Right ventricle myocardium superior (tissue), 1 donor: ENCODE measurements at places on chromosomes 5 and 9. TPM values are rescaled to one million over a fixed set of nuclear protein-coding genes. Genes with fewer than 3 reads are reported as not detected.
A peak's percentile ranks its signal among the peaks of the same experiment; 100 is the strongest.

C5orf15 gene
- 34.8 TPM for total RNA-seq

DNA sequence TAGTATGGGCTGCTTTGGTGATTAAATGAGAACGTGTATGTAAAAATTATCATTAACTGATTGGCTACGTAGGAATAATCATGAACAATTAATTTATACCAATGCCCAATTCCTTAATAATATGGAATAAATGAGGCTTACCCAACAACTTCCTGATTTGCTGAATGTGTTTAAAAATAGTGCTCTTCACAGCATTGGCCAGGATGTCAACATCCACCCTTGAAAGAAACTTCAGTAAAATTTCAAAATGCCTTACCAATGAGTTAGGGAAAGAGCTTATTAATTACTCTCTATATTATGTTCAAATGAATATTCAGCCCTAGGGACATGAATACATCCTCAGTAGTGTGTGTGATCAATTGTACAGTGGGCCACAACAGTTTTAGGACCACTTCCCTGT lies 401.4 kb downstream of the PSAT1 start:
- DNase-seq = no peak

DNA sequence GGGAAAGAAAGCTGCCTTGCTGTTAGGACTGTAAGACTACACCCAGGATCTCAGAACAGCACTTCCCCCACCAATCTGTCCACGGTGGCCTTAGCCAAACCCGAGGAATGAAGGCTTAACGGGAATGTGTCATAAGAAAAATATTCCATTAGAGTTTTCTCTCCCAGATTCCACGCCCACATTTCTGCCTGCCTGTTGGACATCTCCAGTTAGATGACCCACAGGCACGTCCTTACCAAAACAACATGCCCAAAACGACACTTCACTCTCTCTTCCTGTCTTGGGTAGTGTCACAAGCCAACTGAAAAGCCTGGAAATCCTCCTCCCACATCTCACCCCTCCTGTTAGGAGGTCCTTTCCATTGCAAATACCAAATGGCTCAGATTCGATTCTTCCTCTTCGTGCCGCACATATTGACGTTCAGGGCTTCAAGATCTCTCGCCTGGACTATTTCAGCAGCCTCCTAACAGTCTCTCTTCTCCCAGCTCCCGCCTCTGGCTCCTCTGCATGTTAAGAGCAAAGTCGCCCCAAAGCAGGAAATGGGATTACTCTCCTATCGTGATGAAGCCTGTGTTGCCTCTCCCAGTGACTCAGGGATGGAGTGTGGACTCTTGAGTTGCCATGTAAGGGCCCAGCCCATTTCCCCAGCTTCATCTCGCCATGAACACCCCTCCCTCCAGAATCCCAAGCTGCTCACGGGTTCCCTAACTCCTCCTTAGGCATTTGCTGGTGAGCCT lies 159.3 kb downstream of the NR3C1 start:
- peak; percentile 66 for DNase-seq

SLIT3 gene
- total RNA-seq = 12.5 TPM

C5orf34 gene
- total RNA-seq = 0.40 TPM

DNA sequence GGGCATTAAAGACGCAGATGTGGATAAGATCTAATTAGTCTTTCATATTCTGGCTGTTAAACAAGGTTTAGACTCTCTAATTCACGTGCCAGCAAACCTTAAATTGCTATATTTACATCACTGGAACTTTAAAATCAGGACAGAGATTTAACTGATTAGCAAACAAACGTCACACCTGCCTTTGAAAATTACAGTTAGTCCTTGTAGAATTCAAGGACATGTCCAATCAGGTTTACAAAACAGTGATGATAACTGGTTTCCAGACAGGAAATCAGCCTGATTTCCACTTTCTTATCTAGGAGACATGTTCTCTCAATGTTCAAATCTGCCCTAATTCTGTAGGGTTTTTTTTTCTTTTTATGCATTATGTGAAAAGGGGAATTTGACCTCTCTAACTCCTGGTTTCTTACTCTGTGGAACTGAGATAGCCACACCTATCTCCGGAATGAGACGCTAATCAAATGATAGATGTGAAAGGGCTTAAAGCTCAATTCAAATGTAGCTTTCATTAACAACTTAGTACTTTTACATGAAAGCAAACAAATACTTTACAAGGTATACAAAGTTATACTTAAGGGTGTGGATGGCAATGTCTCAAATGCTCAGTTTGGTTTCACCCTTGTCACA lies 26.5 kb downstream of the SPINK5 start:
- DNase-seq = no peak

DNA sequence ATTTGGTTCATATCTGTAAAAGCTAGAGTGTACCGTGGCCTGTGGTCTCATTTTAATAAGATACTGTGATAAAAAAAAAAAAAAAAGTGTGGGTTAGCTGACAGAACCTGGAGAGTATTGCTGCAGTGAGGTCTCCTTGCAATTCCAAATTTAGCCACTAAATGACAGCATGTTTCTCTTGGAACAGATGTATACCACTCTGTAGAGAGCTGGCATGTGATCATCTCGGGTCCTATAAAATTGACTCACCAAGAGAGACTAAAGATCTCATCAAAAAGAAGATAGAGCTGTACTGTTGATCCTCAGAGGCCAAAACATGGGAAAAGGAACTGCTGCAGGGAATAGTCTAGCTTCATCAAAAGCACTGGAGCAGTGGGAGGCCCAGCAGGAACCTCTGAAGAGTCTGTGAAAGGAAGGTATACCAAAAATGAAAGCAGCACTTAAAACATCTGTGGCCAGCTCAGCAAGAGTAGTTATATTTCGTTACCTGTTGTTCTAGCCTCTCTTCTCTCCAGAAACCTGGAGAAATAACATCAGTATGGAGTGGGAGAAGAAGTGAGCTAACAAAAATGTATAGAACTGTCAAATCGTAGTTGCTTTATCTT lies 826.8 kb downstream of the EFNA5 start:
- no peak for DNase-seq

DNA sequence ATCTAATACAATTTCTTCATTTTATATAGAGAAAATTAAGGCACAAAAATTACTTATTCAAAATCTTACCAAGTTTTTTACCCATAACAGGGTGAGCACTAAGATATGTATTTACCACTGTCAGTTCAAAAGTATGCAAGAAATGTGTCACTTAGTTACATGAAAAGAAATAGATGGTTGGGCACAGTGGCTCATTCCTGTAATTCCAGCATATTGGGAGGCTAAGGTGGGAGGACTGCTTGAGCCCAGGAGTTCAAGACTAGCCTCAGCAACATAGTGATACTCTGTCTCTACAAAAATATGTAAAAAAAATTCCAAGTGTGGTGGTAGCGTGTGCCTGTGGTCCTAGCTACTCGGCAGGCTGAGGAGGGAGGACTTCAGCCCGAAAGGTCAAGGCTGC lies 19.4 kb downstream of the YIPF5 start:
- DNase-seq = no peak

DNA sequence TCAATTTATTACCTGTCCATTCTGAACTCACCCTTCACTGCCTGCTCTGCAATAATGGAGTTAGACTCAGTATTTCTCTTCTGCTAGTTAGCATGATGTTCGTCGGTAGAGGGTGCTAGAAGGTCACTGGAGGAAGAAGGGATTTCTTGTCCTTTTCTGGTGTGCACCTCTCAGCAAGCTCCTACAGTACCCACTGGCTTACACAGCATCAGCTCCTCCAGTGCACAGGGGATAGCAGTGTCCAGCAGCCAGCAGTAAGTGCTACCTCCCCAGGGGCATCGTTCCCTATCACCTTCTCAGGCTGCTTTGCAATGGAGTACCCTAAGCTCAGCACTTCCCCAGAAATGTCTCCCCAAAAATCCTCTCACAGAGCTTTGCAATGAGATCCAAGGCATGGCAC lies 45.9 kb upstream of the APC start:
- DNase-seq = no peak

GRCh38 chr5:52864884-52865283 lies 77.2 kb downstream of the ITGA1 start:
- DNase-seq = no peak

C5orf58 gene
- total RNA-seq = 0.65 TPM

FCN2 gene
- total RNA-seq = 0.30 TPM

DNA sequence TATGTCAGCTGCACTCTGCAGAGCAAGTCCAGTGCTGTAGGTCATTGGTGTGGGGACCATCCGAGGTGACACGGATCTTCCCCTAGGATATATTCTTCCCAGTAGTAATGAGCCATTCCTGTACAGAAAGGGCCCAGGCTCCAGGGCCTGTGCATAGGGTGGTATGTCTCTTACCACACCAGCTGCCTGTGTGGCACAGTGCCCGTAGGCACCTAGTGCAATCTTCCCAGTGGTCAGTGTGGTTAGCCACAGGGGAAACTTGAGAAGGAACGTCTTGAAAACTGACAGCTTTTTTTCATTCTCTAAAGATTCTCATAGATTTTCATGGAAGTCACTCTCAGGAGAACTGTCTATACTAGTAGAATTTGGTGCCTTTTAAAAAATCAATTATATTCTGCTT lies 39.8 kb downstream of the CYSTM1 start:
- no peak for DNase-seq

DNA sequence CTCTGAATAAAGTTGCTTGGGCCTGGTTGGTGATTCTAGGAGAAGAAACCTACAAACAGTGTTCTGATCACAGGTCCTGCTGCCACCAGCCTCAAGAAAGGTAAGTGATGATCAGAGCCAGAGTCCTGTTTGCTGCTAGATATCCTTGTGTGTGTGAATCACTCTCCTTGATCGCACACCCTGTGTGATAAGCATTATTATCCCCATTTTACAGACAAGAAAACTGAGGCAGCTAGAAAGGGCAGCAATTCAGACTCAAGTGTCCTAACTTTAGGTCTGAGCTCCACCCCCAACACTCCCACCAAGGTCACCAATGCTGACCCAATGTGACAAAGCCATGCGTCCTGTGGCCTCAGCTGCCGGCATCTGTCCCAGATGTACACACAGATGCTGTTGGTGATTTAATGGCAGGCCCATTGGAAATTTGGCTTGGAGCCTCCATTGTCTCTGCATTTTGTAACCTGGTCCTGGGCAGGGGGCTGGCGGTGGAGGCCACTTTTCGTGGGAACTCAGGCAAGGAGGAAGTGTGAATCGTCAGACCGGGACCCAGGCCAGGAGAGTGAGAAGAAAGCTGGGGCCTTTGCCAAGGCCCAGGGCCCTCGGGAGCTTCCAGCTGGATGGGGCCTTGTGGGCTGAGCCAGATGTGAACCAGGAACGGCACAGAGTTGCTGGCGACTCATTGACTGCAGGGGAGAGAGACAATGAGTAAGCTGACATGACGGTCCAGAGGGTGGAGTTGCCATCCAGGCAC lies 29.8 kb upstream of the GGTA1 start:
- peak; percentile 99 for DNase-seq

DNA sequence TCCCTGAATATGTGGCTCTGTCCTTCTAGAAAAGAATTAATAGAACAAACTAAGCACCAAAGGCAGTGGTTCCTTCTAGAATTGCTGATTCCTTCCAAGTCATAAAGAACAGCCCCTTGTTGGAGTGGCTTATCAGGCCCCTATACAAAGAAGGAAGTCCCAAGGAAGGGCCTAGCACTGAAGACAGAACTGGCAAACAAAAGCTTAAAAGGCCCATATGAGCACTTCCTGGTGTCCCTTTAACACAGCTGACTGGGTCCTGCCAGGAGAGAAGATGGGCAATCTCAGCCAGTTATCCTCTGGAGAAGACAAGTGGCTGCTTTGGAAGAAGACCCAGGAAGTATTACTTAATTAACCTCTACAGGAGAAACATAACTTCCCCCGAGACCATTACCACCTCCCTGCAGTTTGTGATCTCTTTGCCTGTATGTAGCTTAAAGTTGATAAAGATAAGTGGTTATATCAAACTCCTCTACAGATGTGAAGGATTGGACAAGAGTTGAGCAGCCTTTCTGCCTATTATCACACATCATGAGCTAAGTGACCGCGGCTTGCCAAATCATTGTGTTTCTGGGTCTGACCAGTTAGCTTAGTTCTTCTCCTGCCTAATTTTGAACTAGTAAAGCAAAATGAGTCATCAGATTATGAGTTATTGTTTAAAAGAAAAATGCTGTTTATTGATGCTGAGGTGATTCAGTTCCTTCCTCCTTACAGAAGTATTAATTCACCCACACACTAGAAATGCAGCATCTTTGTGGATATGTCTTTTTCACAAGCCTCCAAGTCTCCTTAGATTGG lies 13.3 kb upstream of the STING1 start:
- DNase-seq = no peak

ACTBL2 gene
- not detected for total RNA-seq

DNA sequence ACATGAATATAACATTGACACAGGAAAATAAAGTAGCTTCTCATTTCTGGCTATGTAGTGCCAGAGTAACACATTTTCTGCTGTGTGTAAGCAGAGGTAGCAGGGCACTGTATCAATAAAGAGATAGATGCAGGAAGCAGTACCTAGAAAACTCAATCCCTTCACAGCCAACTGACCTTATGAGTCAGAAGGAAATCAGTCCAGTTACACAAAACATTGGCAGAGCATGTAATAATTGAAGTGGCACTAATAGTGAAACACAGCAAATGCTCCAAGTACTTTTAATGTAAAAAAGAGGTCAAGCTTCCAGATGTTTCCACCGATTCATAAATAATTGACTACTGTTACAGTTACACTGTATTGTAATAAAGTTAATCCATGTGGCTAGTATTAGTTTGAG lies 706.6 kb downstream of the EFNA5 start:
- no peak for DNase-seq

- no peak for DNase-seq
Observed at GRCh38 chr5:3787604-3788003, 192.0 kb downstream of the IRX1 start.

GRCh38 chr5:89302102-89302891 lies 419.3 kb upstream of the MEF2C start:
- DNase-seq = no peak

GRCh38 chr5:69271376-69271775 lies 36.7 kb downstream of the CDK7 start:
- DNase-seq = no peak

GABRA6 gene
- total RNA-seq = not detected

- DNase-seq = peak; percentile 40
Observed at GRCh38 chr5:142654578-142655058, 31.3 kb downstream of the FGF1 start.

TAF1L gene
- not detected for total RNA-seq

- DNase-seq = peak; percentile 58
Observed at GRCh38 chr5:93281980-93282772, 298.8 kb downstream of the NR2F1-AS1 start.

PCDHAC2 gene
- total RNA-seq = 0.48 TPM

RASEF gene
- total RNA-seq = 0.05 TPM

DNA sequence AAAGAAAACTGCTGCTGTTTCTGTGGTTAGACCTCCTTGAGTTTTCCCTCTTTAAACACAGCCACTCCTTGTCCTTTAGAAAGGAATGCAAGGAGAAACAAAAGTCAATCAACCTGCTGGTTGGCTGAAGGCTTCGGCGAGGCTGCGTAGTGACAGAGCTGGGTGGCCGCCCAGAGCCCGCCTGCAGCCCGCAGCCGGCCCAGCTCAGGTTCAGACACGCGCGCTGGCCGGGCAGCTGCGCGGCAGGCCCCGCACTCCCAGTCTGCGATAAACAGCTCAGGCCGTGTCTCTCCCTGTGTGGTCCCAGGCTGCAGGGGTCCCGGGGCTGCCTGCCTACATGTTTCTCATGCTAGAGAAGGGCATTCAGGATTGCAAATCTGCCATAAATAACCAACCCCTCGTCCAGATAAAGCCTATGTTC lies 115.4 kb downstream of the HSD17B3 start:
- no peak for DNase-seq
